ENCODE measurements at places on chromosomes 4 and X.

DNA sequence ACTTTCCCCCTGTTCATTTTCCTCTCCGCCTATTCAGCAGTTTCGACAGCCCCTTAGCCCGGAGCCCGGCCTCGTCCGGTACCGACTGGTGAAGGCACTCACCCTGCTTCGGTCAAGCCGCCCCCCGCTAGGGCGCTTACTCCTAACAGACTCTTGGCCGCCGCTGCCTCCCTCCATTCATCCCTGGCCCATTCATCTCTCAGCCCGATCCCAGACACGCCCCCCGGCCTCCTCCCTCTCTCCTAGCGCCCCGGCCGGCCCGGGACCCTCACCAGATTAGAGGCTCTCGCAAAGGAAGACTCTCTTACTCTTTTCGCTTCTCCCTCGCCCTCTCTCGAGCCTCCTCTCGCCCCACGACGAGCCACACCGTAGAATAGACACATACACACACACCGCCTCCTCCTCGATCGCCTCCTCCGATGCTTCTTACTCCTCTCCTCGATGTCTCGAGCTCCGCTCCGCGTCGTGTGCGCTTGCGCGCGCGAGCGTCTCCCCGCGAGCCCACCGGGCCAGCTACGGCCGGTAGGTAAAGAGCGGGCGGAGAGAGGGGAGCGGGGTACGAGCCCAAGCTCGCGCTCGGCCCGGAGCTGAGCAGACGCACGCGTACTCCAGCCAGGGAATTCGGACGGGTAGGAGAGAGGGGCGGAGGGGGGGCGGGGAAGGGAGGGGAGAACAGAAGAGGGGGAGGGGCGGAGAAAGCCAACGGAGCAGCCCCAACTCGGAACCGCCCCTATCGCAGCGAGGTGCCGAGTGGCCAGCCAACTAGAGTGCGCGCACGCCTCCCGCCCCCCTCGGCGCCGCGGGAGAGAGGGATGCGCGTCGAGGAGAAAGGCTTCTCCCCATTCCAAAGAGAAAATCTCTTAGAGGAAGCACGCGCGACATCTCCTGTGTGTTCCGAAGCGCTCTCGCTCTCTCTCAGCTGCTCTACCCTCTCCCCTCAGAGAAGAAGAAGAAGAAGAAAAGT is at the start of gene WNK3:
WNK3 (minus strand) TSS at position 633 of the 964 bp plus-strand sequence.
- peak; percentile 61 for DNase-seq

- peak; percentile 81 for DNase-seq
These were observed at the start of gene TSR2 for GRCh38 chrX:54439960-54440871. TSR2 (plus strand) TSS chrX:54440404; CDS start chrX:54440422, 18 bp downstream.

DNA sequence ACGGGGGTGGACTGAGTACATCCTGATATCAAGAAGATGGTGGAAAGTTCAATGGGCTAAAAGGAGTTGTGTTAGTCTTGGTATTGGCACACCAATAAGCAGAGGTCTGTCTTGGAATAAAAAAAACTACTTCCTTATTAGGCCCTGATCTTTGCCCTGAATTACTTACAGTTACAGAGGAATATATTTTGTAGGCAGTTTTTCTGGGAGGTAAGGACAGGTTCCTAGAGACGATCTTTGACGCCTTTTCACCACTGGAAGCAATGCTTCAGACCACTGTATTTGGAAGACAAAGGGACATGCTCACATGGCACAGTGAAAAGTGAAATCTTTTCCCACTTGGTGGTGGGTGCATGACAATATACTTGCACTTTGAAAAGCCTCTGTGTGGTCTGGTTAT is 618 bp upstream of the XK start:
- no peak for DNase-seq

DNA sequence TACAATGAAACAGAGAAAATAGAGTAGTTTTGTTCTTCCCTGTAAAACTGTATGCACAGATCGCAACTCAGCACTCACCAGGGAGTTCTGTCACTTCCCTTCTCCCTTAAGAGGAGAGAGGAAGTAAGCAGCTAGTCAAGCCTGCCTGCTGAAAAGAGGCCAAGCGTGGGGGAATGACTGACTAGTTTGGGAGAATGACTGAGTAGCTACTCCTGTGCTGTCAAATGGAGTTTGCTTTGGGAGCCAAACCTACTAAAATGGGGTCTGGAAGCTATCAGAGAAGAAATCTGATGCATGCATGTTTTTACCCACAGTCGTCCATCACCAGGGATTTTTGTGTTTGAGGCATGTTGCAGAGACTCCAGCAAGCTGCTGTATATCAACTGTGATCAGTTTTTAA is 54.6 kb upstream of the LHFPL1 start:
- DNase-seq = no peak

- no peak for DNase-seq
These were observed 457.2 kb downstream of the GALNTL6 start for GRCh38 chr4:172270397-172270796.
